Activated naive CD4-positive, alpha-beta T cell treated with anti-CD3 and anti-CD28 coated beads, Interleukin-2, amount 50 U/mL, for 72 hours (primary cell): ENCODE measurements at places on chromosomes 5 and 9. TPM values are rescaled to one million over a fixed set of nuclear protein-coding genes. Genes with fewer than 3 reads are reported as not detected.

- DNase-seq: no peak
Observed at GRCh38 chr5:176405656-176406435, 10.5 kb downstream of the CLTB start.

DNA sequence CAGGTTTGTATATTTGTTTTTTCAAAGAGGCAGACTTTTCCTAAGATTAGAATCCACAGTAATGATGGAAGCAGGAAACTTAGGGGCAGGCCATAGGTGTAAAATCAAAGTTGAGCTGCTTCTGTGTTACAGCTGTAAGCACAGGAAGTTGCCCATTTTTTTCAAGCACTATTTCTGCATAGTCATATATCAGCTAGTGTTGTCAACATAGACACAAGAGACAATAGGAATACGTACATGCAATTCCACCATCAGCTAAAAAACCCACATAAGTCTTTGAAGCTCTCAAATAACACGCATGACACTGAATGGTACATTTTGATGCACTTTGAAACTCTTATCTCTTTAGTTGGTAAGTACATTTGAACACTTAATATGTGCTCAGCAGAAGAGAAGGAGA, 20.2 kb upstream of the SMIM15 start:
- no peak for DNase-seq

DNA sequence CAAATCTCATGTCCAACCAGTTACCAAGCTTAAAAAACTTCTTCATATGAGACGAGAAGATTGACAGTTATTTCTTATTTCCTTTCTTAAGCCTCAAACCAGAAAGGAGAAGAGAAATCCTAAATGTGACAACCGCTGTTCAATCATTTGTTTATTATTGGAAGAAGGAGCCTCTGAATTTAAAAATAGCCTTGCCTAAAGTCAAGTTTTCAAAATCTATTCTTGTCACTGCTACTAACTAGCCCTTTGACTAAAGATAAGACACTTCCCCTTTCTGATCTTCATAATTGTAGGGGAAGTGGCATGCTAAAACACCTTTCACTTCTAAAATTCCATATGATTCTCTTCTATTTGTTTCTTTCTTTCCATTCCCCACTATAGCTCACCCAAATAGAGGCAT, 106.2 kb upstream of the EMB start:
- no peak for DNase-seq

DNA sequence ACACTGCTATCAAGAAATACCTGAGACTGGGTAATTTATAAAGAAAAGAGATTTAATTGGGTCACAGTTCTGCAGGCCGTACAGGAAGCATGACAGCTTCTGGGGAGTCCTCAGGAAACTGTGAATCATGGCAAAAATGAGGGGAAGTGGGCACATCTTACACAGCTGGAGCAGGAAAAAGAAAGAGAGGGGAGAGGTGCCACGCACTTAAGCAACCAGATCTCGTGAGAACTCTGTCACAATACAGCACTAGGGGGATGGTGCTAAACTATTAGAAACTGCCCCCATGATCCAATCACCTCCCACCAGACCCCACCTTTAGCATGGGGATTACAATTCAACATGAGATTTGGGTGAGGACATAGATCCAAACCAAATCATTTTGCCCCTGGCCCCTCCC, 105.5 kb upstream of the CPLX2 start:
- no peak for DNase-seq

DNA sequence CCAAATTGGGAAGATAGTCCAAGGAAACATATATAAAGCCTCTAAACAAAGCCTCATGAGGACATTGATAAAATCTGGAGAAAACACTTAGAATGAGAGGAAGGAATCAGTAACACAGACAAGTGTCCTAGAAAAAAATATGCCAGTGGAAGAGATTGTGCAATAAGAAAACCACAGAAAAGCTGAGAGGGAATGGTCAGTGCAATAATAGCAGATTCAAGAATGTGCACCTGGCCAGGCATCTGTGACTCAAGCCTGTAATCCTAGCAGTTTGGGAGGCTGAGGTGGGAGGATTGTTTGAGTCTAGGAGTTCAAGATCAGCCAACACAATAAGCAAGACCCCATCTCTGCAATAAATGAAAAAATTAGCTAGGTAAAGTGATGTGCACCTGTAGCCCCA, 691.2 kb upstream of the CDH6 start:
- DNase-seq: no peak

- DNase-seq: no peak
Observed at GRCh38 chr5:56202483-56202882, 30.6 kb downstream of the ANKRD55 start.

- no peak for DNase-seq
Observed at GRCh38 chr5:84589926-84590325, 205.2 kb upstream of the EDIL3 start.

- no peak for DNase-seq
Observed at GRCh38 chr5:43416803-43417394, 4.7 kb upstream of the CCL28 start.

GRCh38 chr5:173534031-173534430, 82.4 kb downstream of the BOD1 start:
- no peak for DNase-seq

DNA sequence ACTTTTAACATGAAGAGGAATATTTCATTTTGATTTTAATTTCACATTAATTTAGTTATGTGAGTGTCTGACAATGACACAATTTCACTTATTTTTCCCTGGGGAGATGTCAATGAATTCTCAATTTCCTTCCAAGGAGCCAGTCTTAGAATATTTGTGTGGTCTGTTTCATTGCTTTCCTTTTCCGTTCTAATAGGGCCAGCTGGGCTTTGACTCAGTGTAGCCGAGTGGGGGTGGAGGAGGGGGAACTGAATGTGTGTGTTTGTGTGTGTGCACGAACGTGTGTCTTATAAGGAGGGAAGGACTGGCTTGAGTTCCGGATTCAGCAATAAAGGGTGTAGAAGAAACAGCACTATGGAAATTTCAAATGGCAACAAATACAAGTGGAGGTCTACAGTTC, 100.0 kb downstream of the BASP1 start:
- DNase-seq: no peak

- no peak for DNase-seq
Observed at GRCh38 chr9:90774682-90775081, 26.9 kb upstream of the SYK start.

DNA sequence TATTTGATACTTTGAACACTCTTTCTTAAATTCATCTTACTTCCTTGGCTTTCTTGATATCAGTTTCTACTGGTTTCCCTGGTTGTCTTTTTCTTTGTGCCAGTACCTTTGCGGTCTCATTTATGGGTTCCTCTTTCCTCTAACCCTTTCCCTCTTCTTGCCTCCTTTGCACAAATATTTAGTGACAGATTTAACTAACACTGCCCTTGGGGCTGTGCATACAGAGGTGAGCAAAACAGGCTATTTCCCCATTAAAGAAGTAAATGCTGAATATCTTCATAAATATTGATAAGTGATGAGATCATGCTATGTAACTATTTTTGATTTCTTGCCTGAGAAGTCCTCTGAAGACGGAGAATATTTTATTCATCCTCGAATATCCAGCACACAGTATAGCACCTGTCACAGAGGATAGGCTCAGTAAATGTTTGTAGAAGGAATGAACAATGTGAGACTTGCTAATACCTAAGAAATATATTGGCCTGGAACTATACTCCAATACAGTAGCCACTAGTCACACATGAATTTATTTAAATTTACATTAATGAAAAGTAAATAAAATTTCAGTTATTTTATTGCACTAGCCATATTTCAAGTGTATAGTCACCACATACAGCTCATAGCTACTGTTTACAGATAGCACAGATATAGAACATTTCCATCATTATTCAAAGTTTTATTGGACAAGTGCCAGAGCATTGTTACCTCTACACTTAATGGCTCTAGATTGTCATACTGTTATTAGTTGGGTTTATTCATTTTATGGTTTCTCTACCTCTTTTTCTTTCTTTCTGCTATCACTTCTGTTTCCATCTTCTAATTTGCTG, 90.4 kb downstream of the RIC1 start:
- no peak for DNase-seq

GRCh38 chr9:107720501-107720900, 230.9 kb upstream of the KLF4 start:
- no peak for DNase-seq

MORN5 gene
- total RNA-seq: not detected

DNA sequence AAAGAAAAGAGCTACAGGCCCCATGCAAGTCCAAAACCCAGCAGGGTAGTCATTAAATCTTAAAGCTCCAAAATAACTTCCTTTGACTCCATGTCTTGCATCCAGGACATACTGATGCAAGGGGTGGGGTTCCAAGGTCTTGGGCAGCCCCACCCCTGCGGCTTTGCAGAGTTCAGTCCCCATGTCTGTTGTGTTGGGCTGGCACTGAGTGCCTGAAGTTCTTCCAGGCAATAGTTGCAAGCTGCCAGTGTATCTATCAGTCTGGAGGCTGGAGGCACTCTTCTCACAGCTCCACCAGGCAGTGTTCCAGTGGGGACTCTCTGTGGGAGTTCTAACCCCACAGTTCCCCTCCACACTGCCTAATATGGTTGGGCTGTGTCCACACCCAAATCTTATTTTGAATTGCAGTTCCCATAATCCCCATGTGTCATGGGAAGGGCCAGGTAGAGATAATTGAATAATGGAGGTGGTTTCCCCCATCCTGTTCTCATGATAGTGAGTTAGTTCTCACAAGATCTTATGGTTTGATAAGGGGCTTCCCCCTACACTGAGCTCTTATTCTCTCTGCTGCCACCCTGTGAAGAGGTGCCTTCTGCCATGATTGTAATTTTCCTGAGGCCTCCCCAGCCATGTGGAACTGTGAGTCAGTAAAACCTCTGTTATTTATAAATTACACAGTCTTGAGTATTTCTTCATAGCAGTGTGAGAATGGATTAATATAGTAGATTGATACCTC, 237.5 kb upstream of the ADRA1B start:
- DNase-seq: no peak

GRCh38 chr5:54655266-54655665, 137.7 kb downstream of the SNX18 start:
- DNase-seq: no peak

DNA sequence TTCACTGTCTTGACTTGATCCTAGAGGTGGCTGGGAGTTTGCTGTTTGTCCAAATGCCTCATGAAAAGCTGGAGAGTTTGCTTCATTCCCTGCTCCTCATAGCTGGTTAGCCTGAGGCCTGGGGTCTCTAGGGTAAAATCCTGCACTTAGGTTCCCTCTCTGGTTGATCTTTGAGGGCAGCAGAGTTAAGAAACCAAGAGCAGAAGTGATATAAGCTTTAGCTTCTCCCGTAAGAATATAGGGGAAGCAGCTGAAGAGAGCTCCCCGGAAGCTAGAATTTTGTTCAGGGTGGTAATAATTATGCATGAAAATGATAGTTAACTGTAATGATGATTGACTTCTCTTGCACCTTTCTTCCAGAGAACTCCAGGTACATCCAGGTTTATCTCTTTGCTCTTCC, 1.4 kb downstream of the FAM53C start:
- no peak for DNase-seq

MAMDC2 gene
- not detected for total RNA-seq

- no peak for DNase-seq
Observed at GRCh38 chr5:57221049-57221568, 47.2 kb downstream of the GPBP1 start.

WDR38 gene
- not detected for total RNA-seq

EGFLAM gene
- not detected for total RNA-seq

- no peak for DNase-seq
Observed at GRCh38 chr9:109953813-109954497, 174.0 kb downstream of the PALM2AKAP2 start.

- DNase-seq: no peak
Observed at GRCh38 chr9:2059274-2059929, 44.3 kb downstream of the SMARCA2 start.

- no peak for DNase-seq
Observed at GRCh38 chr5:135505973-135506372, 29.8 kb downstream of the NEUROG1 start.

MSH3 gene
- 23.2 TPM for total RNA-seq

GRCh38 chr9:10237584-10237983, 375.2 kb downstream of the PTPRD start:
- DNase-seq: no peak

S100Z gene
- 4.1 TPM for total RNA-seq

- no peak for DNase-seq
Observed at GRCh38 chr5:40494631-40495236, 185.0 kb upstream of the PTGER4 start.

CDH9 gene
- total RNA-seq: not detected

DNA sequence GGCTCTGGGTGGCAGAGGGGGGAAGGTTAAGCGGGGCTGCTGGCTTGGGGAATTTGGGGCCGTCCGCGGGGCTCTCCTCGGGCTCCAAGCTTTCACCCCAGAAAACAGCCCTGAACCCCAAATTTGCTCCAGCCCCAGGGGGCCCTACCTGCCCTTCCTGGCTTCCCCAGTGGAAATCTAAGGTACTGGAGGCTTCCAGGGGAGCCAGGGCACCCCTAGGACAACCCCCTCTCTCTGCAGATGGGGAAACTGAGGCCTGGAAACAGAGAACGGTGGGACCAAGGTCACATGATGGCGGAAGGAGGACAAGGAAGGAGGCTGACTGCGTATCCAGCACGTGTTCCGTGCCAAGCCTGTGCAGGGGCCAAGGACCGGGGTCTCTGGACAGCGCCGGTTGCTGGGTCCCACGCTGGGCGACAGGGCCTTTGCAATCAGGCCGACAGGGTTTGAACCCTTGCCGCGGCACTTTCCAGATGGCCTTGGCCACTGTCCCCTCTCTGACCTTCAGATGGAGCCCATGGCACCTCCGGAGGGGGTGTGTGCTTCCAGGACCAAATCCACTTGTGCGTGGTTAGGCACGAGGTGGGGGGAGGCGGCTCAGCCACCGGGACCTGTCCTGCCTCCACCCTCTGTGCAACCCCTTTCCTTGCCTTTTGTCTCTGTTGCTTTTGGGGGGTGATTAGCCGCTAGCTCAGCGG, 183.1 kb downstream of the C9orf50 start:
- DNase-seq: no peak

CCDC183 gene
- 0.18 TPM for total RNA-seq

GRCh38 chr9:134560206-134560605, 81.4 kb upstream of the COL5A1 start:
- DNase-seq: no peak

SNCAIP gene
- total RNA-seq: not detected

NEUROG1 gene
- total RNA-seq: not detected

EPB41L4B gene
- total RNA-seq: 0.51 TPM

DNA sequence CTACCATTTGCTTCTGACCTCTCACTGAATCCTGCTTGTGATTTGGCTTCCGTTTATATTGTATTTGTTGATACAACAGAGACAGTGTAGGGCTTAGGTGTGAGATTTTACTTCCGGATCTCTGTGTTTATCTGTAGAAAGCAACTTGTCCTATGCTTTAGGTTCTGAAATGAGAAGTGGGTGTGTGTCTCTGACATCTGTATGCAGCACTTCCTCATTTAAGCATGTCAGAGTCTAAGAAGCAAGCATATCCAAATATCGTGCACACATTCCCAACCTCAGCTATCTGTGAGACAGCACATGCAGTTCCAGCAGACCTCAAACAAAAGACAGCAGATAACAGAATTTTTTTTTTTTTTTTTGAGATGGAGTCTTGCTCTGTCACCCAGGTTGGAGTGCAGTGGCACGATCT, 16.3 kb downstream of the KLF9 start:
- DNase-seq: no peak

DNA sequence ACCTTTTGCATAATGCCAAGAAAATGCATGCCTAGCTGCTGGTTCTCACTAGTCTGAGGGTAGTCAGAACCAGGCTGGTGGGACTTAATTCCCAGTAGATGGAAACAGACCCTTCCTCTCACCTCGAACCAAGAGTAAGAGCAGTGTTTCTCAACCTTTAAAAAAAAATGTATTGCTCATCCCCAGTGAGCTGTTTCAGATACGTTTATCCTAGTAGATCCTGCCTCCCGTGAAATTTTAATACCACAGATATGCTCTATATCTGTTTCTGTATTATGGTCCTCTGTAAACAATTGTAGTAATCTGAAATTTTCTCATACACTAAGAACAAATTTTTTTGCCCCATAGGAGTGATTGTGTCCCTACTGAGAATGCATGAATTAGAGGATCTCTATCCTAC, 86.2 kb downstream of the TEK start:
- DNase-seq: no peak
